Iris pigment epithelial cell (primary cell): ENCODE measurements at places on chromosomes 5 and 9.

GRCh38 chr5:138601444-138601843, 26.2 kb upstream of the HSPA9 start:
- peak; percentile 93 for DNase-seq

DNA sequence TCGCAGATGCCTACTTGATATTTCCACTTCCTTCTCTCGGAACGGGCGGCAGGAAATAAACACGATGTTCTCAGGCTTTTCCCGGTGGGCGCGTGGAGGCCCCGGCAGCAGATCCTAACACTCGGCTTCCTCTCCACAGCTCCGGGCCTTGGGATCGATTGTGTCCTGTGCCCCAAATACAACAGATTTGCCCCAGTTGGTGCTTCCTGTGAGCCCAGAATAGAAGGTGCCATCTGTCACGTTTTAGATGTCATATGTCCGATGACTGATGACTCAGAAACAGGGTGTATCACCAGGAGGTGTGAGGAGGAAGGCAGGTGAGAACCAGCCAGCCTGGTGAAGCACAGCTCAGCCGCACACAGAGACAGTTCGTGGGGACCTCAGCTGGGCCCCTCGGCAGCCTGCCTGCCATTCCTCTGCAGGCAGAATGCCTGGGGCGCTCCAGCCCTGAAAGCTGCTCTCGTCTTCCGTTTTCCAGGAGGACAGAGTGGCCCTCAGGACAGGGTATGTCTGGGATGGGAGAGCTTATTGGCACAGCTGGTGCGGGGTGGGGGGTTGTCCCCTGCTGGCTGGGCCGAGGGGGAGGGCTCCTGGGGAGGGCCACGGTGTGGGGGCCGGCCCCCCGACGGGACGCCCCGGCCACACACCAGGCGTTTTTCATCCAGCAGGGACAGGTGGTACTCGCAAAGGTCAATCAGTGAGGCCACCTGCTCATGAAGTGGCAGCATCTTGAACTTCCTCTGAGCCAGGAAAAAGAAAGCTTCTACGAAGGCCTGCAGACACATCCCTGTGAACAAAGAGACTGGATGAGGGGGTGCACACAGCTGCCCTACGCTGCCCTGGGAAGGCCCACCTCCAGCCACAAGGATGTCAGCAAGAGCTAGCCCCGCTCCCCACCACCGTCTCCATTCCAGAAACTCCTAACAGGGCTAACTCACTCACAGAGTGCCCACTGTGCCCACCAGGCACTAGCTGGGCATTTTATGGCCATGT, 171.0 kb downstream of the DAB2IP start:
- no peak for DNase-seq

DNA sequence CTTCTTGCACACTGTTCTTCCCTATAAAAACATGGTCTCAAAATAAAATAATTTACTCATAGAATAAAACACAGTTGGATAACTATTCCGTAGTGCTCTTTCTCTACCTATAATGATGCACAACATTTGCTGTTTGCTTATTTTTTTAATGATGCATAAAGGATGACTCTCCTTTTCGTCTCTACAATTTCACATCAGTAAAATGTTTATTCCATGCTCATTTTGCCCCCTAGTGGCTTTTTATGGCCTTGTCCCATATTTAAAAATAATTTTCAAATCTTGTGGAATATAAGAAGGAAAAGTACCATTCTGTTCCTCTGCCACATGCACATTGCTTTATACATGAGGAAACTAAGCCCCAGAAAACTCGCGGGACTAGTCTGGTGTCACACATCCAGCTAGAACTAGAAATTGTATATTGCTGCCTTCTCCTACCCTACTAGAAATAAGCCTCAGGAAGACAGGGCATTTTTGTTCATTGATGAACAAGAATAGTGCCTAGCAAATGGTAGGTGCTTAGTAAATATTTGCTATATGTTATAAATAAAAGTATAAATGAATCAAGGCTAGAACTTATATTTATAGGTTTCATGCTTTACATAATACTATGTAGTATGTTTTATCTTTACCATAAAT, 12.7 kb downstream of the KCTD16 start:
- DNase-seq: peak; percentile 59

DNA sequence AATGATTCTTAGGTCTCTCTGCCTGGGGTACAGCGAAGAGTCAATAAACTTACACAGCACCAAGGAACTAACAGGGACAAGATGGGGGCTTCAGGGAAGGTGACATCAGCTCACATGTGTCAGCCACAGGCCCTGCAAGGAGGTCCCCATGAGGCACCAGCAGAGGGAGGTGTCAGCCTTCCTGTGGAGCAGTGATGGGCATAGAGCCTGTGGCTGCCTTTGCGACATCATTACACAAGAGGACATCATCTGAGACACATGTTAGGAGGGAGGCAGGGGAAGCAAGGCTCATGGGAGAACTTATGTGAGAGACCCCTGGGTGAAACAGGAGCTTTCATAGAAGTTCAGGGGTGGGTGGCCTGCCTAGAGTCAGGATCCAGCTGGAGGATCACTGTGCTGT, 389.6 kb downstream of the SEMA5A start:
- DNase-seq: peak; percentile 75

DNA sequence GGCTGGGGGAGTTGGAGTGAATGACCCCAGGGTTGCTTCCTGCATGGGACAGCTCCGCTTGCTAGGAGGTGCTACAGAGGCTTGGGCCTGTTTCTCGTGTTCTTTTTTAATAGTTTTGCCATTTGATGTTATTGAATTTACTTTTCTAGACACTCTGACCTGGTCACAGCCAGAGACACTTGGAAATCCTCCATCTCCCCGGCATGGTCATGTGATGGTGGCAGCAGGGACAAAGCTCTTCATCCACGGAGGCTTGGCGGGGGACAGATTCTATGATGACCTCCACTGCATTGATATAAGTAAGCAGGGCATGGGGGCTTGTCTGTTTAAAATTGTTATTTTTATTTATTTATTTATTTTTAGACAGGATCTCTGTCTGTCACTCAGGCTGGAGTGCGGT, 13.4 kb downstream of the HSPA5 start:
- no peak for DNase-seq

DNA sequence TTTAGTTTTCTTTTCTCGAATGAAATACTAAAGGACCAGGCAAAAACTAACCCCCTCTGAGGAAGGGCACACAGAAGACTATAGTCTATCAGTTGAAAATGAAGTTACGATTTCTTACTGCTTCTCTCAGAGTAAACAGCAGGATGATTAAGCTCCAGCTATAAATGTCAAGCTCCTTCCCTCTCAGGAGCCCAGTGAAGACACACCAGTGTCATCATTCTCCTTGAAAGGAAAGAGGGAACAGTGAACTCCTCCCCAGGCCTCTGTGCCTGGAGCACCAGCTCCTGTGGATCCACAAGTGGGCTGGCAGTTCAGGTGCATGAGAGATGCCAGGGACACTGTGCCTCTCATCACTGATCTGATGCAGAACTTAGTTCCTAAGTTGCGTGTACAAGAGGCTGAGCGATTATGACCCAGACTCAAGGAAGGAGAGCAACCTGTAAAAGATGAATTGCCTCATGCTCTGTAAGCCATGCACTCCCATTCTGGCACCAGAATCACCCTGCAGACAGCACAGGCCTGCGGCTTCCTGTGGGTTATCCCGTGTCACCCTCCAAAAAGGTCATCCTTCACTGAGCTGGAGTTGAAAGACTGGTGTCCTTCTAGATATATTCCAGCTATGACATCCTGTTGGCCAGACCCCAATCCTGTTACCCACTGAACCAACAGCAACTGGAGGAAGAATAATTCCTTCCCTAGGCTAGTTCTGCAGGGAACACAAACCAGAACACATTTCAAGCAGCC, 394.0 kb downstream of the SEMA5A start:
- DNase-seq: no peak

- no peak for DNase-seq
Observed at GRCh38 chr9:73157811-73158210, 6.1 kb downstream of the ANXA1 start.

- DNase-seq: no peak
Observed at GRCh38 chr5:3599226-3600105, 3.8 kb downstream of the IRX1 start.

DNA sequence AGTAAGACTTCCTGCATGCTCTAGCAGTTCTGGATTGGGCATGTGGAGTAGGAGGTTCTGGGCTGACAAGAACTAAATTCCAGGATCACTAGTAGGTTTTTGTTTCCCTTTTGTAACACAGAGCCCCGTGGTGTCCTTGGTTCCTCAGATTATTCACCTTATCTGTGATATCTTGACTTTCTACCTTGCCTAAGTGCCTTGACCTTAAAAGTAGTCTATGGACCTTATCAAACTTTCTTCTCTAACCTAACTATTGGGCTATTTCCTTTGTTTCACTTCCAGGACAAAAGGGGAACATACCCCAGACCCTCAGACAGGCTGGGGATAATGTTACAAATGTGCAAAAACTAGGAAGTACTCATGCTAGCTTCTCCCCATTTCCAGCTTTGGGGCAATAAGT, 595.3 kb downstream of the PSAT1 start:
- DNase-seq: no peak

DNA sequence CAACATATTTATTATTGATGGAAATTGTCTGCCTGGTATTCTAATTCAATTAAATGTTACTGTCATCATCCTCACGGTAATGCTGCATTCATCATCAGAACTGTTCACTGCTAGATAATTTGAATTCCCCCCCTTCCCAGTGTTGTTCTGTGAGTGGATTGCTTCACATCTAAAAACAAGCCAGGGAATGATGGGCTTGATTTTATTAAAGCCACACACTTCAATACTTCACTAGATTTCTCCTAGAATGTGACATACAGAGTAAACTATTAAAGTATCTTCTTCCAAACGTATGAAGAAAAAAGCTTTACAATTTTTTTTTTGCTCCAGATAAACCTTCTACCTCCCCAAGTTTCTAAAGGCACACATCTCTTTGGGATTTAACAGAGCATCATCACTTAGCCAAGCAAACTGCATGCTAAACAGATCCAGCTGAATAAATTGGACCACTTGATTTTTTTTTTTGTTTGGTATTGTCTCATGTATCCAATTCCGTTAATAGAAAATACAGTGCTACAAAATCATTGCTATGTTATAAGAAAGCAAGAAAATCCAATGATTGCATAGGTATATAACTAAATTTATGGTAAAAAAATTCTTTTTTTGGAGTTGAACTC, 692.4 kb downstream of the MTRR start:
- no peak for DNase-seq

- DNase-seq: no peak
Observed at GRCh38 chr9:1938675-1939170, 76.4 kb upstream of the SMARCA2 start.

- no peak for DNase-seq
Observed at GRCh38 chr9:99563364-99563763, 258.3 kb upstream of the NR4A3 start.

- no peak for DNase-seq
Observed at GRCh38 chr5:177183766-177184360, 50.3 kb downstream of the NSD1 start.

GRCh38 chr5:118775790-118776499, 212.4 kb downstream of the DTWD2 start:
- no peak for DNase-seq

DNA sequence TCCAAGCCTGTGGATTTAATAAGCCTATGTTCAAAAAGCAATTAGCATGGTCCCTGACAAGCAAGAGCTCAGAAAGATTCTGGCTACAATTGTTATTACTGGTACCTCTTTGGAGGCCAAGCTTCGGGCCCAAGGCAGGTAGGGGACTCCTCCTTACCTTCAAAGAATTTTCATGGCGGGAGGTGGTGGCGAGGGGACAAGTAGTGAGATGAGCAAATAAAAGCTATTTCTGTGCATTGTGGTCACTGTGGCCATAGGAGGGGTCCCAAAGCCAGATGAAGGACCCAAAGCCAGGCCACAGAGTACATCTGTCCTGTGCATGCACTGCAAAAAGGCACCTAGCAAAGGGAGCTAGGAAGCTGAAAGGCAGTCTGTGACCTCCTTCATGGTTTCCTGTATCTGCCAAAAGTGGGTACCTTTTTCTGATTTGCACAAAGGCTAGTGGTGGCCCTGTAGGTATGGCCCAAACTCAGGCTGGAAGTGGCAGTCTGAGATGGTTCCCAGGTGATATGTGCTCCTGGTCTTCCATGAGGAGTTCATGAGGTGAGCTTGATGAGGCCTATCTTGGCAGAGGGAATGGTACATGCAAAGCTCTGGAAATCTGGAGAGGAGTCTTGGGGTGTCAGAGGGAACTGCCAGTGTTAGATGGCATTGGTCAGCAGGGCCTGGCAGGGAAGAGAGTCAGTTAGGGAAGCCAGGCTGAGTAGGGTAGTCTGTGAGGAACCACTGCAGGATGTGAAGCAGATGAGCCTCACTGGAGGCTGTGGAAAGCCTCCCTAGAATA, 3.3 kb upstream of the CXXC5 start:
- DNase-seq: no peak

GRCh38 chr9:99931155-99931840, 24.8 kb downstream of the STX17 start:
- peak; percentile 29 for DNase-seq

- DNase-seq: no peak
Observed at GRCh38 chr5:123115020-123115419, 26.0 kb downstream of the PRDM6 start.

DNA sequence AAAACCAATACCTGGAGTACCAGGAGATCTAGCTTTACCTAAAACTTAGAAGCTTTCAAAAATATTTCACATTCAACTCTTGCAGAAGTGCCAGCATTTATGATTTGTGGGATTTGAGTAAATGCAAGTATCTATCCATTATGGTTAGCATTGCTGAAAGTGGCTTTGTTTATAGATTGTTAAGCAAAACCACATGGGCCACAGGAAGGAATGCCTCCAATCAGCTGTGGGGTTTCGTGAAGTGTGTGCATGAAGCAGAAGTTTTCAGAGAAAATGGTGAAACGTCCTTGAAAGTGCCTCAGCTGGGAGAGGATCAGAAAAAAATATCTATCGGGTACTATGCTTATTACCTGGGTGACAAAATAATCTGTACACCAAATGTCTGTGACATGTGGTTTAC, 4.2 kb downstream of the LECT2 start:
- DNase-seq: peak; percentile 67

DNA sequence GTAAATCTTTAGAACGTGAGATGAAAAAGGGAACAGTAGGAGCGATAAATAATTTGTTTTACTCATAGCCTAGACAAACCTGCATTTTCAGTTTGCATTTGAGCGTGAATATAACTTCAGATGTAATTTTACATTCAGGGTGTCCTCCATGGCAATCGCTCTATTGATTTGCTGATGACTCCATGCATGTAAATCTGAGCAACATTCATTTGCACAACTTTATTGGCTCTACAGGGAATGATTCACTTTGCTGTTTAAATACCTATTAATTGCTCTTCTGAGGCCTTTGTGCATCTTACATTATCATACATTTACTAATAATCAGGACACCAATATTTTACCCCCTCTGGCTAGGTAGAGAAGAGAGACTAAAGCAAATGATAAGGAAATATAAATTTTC, 122.2 kb downstream of the EGFLAM start:
- no peak for DNase-seq
